ENCODE measurements at places on chromosomes 13 and 19.

GRCh38 chr13:88908961-88909441 lies 1237.8 kb downstream of the SLITRK5 start:
- DNase-seq = no peak

- no peak for DNase-seq
Observed at GRCh38 chr13:77574096-77574495, 38.6 kb downstream of the SCEL start.

GRCh38 chr13:66830940-66831716 lies 399.0 kb downstream of the PCDH9 start:
- no peak for DNase-seq

DNA sequence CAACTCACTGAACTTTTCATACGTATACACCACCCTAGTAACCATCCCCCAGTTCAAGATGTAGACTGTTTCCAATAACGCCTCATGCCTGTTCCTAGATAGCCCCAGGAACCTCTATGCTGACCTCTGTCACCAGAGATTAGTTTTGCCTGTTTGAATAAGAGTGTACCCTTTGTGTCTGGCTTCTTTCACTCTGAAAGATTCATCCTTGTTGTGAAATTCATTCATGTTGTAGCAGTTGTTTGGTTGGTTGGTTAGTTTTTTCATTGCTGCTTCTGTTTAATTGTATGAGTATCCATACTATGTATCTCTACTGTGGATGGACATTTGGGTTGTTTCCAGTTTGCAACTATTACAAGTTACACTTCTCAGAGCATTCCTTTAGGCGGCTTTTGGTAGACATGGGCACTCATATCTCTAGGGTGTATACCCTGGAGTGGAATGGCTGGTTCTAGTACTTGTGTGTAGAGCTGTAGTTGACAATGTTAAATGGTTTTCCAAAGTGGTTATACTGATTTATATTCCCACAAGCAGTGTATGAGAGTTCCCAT lies 1.6 kb downstream of the RNASEH2B start:
- DNase-seq = no peak

- no peak for DNase-seq
Observed at GRCh38 chr19:48650974-48651682, 5.1 kb upstream of the CA11 start.

GRCh38 chr13:60148918-60149317 lies 14.8 kb downstream of the DIAPH3 start:
- no peak for DNase-seq

DNA sequence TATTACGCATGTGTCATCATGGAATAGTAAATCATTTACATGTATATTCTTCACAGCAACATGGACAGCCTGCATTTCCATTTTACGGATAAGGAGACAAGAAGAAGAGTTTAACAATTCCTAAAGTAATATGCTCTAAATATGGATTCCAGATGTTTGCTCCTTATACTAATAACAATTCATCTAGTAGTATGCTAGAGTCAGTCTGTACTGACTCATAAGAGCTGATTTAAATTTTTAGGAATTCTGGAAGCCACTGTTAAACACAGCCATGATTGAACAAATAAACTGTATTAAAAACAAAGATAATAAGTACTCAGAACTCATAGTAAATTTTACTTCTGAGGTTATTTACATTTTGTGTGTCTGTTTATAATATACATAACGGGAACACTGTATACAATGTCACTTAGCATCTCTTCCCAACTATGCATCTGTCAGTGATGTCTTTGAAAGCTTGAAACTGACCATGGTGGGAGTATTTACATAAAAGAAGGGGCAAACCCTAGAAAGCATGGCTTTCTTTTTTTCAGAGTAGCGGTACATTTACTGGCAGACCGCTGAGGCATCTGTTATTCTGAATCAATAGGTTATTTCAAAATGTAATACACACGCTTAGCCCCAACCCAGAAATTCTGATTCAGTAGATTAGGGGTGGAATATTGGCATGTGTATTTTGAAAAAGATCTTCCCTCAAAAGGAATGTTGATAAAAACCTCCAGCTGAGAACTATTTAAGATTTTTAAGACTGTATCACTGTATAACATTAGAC lies 12.9 kb downstream of the ZC3H13 start:
- no peak for DNase-seq

DNA sequence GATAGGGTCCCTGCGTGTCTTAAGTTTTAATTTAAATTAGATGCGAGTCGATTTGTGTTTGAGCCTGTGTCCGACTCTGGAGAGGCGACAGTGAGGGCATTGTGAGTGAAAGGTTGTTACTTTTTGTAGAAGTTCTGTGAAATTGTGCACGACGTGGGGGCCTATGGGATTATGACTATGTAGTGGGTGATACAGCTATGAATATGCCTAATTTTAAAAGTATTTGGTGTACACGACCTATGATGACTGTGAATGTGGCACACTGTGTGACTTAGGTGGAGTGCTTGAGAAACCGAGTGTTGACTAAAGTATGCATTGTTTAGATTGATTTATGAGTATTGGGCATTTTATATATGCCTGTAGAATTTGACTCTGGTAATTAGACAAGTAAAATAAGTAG lies 646 bp downstream of the ZNF567 start:
- DNase-seq = no peak

- no peak for DNase-seq
Observed at GRCh38 chr13:92313382-92313781, 913.2 kb upstream of the GPC6 start.

DNA sequence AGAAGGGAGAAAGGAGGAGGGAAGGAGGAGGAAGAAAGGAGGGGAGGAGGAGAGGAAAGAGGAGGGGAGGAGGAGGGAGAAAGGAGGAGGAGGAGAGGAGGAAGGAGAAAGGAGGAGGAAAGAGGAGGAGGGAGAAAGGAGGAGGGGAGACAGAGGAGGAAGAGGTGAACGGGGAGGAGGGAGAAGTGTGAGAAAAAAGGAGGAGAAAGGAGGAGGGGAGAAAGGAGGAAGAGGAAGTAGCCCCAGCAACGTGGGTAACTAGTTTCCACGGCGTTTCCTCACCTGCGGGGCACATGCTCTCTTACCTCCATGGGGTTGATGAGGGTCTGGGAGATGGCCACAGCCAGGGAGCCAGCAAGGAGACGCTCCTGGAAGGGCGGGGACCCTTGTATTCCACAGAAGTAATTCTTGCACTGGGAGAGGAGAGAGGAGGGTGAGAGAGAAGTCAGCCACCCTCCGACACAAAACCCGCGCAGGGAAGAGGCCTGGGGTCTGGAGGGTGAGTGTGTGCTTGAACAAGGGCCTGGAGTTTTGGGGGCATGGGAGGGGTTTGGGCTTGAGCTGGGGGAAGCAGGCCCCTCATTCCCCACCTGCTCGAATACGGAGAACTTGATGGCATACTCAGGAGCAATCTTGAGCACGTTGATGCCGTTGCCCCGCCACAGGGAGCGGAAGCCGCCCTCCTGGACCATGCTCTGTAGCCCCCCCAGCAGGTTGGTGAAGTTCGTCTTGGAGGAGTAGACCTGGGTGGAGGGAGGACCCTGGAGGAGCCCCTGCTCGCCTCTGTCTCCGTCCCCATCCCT lies 3.9 kb downstream of the SLC25A41 start:
- DNase-seq = no peak

- no peak for DNase-seq
Observed at GRCh38 chr19:5298471-5298901, 42.1 kb downstream of the PTPRS start.

DNA sequence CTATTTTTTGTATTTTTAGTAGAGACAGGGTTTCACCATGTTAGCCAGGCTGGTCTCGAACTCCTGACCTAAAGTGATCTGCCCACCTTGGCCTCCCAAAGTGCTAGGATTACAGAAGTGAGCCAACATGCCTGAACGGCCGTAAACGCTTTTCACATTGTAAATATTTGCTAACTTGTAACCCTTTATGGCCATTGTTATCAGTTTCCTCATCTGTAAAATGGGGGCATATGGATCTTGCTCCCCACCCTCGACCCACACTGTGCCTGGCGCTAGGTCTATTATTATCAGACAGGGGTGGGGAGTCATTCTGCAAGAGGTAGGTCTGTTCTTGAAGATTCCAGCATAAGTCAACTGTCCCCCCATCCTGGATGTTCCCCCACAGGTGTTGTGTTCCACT lies 11.9 kb downstream of the NCAN start:
- DNase-seq = no peak

DNA sequence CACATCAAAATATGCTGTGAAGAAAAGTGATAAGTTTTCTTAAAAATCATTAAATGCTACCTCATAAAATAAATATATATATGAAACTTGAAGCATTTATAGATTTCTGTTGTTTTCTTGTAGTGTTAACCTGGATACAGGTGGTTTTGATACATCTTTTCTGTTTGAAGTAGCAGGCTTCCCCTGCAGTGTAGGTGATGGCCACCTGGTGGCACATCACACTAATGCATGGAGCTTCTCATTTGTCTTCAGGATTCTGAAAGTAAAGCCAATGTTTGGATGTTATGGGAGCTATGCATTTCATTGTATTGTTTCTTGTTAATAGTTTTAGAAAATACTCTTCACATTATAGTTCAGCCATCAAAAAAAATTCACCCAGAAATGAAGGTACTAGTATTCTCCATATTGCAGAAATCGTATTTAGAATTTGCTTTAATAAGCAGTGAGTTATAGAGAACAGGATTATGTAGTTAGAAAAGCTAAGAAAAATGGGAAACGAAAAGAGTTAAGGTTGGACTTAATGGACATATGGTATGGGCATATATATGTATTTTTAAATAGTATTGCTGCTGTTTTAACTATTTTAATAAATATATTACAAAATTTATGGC lies 18.7 kb downstream of the GPR180 start:
- peak; percentile 13 for DNase-seq

- no peak for DNase-seq
Observed at GRCh38 chr13:22210134-22210930, 539.5 kb downstream of the FGF9 start.

- DNase-seq = no peak
Observed at GRCh38 chr13:41505209-41505835, 48.0 kb downstream of the RGCC start.

- no peak for DNase-seq
Observed at GRCh38 chr19:29247872-29248271, 34.9 kb upstream of the UQCRFS1 start.

DNA sequence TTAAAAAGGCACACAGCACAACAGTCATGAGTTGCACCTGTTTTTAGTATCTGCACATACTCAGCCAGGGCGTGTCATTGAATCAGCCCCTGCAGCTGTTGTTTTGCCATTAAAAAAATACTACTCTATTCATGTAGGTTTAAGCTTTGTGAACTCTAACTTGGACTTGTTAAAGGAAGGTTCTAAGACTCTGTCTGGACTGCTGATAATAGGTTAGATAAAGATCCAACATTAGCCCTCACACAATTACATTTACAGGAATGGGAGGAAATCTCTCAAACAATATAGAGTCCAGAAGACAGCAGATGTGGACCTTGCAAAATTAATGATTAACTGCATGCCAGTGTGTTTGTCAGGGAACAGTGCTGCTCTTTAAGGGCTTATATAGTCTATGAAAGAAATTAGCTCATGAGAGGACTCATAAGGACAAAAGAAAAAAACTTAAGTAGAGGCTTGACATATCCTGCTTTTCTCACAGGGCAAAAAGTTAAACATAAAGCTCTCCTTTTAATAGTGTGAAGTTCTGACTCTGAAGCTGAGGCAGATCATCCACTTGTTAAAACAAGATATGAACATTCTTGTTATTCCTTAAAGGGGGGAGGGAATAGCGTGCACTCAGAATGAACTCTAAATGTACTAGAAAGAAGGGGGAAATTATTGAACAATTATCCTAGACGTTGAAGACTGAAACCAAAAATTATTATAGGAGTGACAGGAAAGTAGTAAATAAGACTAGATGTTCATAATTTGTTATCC lies 243.6 kb downstream of the NDFIP2 start:
- DNase-seq = no peak

GRCh38 chr19:16066611-16067104 lies 9.6 kb upstream of the TPM4 start:
- no peak for DNase-seq

GRCh38 chr19:29620931-29621351 lies 14.9 kb downstream of the POP4 start:
- DNase-seq = no peak

Measured in DMS79 (cell line).